ENCODE measurements at places on chromosomes 3 and 15.

- DNase-seq = no peak
Measured at GRCh38 chr3:100086401-100086800, 27.9 kb downstream of the FILIP1L start.

DNA sequence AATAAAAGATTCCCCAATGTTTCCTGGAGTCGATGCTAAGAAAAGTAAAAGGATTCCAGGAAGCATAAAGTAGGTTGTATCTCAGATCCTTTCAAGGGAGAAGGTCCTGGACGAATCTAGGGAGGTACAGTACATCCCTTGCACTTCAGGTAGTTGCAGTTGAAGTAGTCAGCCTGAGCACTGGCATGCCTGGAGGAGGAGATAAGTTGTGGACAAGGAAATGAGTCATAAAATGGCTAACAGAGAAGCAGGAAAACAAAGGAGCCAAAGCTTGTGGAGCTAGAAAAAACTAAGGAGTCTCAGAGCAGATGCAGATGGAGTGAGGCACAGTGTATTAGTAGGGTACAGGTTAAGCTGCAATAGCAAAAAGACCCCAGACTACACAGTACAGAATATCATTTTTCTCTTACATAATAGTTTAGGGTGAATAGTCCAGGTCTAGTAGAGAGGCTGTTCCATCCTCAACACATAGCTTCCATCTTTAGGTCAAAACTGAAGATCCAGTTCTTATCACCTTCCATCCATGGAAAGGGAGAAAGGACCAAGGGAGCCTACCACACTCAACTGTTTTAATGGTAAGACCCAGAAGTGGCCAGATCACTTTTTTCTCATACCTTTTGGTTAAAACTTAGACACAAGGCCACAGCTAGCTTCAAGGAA lies 41.3 kb downstream of the COL6A5 start:
- no peak for DNase-seq

GRCh38 chr15:43100971-43101370 lies 4.9 kb downstream of the UBR1 start:
- no peak for DNase-seq

DNA sequence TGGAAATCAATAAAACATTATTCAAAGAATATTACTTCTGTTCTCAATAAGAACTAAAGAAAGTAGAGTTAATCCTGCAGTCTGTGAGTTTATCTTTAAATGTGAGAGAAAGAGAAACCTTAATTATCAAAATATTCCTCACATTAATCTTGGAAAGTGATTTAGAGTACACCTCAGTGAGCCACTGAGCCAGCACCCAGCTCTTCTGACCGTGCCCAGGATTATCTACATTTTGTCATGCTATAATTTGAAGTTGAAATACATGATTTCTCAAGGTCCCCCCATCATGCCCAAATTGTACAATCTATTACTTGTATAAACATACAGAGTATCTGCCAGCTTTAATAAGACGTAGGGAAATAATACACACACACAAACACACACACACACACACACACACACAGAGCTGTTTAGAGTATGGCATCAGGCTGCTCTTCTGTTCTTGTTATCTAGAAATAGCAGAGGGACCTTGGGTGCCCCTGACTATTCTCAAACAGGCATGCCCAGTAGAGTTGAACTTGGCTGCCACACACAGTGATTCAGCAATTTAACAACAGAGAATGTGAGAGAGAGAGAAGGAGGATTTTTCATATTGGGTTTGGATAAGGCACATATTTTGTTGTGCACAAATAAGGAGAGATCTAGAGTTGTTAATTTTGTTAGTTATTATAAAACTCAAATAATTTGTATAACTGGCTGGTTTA lies 74.4 kb downstream of the P2RY1 start:
- DNase-seq = no peak

GRCh38 chr3:6861625-6862000 lies 698 bp downstream of the GRM7 start:
- DNase-seq = no peak

DNA sequence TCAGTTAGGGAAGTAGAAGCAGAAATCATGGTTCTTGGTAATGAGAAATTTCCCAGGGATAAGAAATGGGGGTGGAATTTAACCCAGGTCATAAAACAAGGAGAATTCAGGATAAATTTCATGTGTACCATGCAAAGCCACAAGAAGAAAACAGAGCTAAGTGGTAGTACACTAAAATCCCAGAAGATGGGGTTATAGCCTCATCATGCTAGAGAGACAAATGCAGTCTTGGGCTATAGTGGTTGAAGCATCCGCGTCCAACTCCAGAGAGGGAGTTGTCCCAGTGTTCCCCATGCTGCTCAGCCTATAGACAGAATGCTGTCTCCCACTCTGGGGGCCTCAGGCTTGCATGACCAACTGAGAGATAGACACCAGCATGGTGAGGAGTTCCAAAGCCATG lies 36.2 kb upstream of the CLRN1 start:
- no peak for DNase-seq

DNA sequence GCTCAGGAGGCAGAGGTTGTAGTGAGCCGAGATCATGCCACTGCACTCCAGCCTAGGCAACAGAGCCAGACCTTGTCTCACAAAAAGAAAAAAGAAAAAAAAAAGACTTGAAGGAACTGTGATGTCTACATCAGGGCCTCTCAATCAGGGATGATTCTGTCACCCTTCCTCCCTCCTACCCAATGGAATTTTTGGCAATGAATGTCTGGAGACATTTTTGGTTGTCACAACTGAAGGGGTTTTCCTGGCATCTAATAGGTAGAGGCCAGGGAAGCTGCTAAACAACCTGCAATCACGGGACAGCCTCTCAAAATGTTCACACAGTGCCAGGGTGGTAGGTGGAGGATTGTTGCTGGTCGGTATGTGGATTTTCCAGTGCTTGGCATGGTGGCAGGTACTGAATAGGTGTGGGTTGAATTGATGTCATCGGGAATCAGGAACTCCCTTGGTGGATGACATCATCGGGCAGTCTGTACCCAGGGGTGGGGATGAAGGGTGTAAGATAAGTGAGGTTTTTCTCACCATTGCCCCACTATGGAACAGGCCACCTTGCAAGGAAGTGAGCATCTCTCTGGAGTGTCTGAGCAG lies 71.3 kb downstream of the MESD start:
- DNase-seq = no peak

DNA sequence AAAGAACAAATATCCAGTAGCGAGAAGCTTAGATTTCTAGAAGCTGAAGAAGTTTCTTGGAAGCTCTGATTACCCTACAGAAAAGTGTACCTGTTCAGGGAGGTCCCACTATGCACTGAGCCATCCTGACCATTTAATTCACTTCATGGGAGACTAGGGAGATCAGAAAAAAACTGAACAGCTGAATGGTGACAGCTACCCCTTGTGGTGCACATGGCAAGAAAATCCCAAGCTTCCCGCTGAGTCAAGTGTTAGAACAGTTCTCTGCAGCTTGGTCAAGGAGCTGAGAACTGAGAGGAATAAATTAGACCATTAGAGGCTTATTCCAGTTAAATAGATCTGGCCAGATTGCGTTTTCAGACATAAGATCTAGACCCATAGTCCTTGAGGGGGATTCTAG lies 197.2 kb upstream of the VEPH1 start:
- DNase-seq = no peak

DNA sequence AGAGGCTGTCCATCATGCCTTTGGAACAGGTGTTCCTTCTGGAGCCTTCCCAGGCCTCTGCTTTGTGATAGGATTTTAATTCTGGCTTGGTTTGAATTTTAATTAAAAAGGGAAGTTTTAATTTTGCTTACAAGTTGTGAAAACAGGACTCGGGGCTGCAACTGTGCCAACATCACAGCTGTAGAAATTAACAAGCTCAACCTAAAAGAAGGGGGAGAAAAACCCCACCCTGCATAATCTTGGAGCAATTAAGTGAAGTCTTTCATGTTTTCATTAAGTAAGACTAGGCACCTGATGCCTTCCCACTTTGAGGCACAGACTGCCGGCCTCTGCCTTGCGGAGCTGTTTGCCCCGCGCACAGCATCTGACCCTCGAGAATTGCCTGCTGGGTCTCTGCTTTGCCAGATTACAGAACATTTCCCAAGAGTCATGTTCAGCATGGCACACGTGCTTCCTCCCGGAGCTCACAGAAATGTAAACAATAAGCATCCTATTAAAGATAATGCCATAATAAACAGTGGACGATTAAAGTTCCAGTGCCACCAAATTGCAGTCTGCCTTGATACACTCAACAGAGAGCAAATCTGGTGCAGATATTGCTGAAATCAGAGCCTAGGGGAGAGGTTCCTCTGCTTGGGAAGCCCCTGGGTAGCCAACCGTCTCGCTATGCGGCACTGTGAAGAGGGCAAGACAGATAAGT lies 364.2 kb downstream of the LRTM1 start:
- DNase-seq = no peak

DNA sequence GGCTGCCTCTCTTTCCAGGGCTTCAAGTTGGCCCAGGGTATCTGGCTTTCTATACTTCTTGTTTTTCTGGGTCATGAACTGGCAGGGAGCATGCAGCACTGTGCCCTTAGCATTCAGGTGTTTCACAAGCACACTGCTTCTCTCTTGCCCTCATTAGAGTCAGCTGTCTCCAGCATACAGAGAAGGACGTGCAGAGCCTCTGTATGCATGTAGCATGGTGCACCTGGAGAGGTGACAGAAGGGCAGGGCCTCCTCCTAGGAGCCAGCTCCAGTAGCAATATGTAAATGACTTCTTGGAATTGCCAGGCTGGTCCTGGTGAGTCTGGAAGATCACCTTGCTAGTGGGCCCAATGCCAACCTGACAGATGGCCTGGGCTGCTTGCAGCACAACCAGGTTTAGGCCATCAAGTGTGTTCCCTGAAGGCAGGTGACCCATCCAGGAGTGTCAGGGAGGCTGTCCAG lies 44.8 kb upstream of the ATP2C1 start:
- DNase-seq = no peak

DNA sequence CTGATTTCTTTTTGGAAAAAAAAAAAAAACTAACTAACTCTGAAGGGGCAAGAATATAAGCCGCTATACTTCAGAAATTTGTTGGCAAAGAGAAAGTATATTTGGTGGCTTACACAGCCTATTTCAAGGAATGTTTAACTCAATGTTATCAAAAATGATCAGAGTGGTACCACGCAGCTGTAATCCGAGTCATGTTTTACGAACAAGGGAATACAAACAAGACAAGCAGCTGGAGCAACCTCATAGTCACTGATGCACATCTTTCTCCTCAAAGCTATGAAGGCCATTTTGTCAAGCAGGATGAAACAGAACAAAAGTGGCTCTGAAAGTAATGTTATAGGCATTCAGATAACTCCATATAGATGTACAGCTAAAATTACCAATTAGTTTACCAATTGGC lies 81.2 kb downstream of the SCAPER start:
- DNase-seq = no peak

DNA sequence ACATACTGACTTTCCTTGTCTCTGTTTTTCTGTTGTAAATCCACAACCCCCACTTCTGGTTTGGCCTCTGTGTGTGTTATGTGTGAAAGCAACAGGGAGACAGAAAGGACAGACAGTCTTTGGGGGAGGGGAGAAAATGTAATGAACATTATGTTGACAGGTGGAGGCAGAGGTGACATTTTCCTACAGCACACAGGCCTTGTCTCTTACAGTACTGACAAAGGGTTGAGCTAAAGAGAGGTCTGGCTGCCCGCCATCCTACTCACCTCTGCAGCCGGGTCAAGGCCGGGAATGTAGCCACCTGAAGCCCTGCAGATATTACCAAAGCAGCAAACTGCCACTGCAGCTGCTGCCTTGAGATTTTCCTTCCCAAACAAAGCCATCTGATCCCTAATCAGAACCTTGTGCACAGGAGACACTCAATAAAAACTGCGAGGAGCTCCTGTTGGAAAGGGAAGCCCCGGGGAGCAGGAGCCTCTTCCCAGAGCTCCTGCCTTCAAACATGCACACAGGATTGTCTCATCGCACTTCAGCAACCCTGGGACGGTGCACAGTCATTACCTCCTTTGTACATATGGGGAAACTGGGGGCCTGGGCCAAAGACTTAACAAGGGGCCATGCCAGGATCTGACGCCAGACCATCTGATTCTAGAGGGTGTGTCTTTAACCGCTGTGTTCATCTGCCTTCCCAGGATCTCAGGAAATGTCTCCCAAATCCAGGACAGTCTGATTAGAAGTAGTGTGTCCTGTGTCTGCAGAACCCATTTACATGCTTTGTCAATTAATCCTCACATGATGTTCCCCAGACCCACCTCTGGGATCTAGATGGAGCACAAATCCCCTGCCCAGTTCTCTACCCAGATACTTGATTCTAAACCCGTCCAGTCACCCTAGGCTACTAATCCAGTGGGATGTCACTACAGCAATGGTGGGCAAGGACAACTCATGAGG lies 14.2 kb downstream of the MYO5C start:
- no peak for DNase-seq

- DNase-seq = no peak
Measured at GRCh38 chr3:45152307-45152706, 6.1 kb upstream of the CDCP1 start.

- DNase-seq = no peak
Measured at GRCh38 chr3:14433106-14433505, 30.7 kb downstream of the SLC6A6 start.

GRCh38 chr3:46903341-46904302 lies 26.1 kb downstream of the PTH1R start:
- DNase-seq = no peak

DNA sequence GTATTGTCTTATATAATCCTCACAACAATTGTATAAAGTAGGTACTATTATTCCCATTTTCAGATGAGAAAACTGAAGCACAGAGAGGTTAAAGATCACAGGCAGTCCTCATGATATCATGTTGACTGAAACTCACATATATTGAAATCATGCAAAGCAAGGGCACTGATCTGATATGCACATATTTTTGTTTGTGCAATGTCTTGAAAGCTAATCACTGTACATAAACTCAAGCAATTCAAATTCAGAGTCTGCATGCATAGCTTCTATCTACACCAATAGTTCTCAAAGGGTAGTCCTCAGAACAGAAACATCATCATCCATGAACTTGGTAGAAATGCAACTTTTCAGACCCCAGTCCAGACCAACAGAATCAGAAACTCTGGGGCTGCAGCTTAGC lies 119.2 kb upstream of the STT3B start:
- DNase-seq = no peak

GRCh38 chr15:71052356-71052755 lies 62.9 kb upstream of the THSD4 start:
- no peak for DNase-seq

DNA sequence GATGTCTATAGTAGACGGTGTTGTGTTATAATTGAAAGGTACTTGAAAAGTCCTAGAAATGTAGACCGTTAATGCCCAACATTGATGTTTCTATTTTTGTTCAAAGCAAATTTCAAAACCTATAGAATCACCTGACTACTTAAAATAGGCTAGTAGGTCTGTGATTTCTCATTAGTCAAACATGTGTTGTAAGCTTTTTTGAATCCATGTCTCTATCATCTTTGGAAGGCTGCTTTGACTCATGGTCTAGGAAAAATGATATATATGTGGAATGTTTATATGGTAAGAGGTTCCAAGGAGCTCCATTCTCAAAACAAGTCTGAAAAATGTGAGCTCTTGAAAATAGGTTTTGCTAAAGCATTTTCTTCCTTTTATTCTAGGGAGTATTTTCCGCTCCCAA lies 375.3 kb downstream of the LPP start:
- DNase-seq = no peak

- DNase-seq = no peak
Measured at GRCh38 chr15:87871258-87871681, 385.3 kb downstream of the NTRK3 start.

GRCh38 chr3:156029208-156029607 lies 91.2 kb upstream of the KCNAB1 start:
- DNase-seq = no peak

GRCh38 chr3:172355836-172356235 lies 92.4 kb downstream of the GHSR start:
- DNase-seq = no peak

All from activated CD4-positive, CD25-positive, alpha-beta regulatory T cell treated with anti-CD3 and anti-CD28 coated beads, Interleukin-2, amount 50 U/mL, for 72 hours (primary cell).